Activated CD4-positive, CD25-positive, alpha-beta regulatory T cell treated with anti-CD3 and anti-CD28 coated beads, Interleukin-2, amount 50 U/mL, for 72 hours (primary cell): ENCODE measurements at places on chromosomes 7 and 10.

DNA sequence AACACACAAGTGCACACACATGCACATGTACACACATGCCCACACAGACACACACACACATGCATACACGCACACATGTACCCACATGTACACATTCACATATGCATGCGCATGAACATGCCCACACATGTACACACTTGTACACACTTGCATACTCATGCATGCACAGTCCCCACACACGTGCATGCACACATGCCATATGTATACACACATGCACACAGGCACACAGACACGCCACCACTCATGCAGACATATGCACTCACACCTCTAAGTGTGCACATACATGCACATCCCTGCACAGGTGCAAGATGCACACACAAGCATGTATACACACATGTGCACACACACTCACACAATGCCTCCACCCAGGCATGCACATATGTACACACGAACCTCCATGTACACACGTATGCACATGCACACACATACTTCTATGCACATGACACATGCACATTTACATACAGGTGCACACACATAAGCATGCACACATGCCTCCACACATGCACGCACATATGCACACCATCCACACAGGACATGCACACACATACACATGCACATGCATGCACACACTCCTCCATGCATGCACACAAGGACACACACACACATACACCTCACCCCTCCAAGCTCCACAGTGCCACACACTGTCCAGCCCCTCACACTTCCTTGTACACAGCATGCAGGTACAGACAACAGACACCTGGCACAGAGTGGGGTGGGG lies 45.8 kb downstream of the YKT6 start:
- DNase-seq, result no peak

DNA sequence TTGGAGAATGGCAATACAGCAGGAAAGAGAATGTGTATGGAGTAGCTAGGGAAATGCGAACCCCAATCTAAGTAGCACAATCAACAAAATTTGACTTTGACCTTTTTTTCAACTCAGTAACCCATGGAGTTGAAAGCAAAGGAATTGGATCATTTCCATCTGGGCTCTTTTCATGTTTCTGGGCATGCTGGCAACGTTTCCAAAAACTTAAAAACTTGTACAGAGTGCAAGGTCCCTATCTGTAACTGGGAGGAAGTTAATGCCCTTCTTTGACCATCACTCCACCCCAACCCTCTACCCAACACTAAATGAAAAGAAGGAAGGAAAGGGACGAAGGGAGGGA lies 1.3 kb upstream of the HIBADH start:
- DNase-seq, result no peak

DNA sequence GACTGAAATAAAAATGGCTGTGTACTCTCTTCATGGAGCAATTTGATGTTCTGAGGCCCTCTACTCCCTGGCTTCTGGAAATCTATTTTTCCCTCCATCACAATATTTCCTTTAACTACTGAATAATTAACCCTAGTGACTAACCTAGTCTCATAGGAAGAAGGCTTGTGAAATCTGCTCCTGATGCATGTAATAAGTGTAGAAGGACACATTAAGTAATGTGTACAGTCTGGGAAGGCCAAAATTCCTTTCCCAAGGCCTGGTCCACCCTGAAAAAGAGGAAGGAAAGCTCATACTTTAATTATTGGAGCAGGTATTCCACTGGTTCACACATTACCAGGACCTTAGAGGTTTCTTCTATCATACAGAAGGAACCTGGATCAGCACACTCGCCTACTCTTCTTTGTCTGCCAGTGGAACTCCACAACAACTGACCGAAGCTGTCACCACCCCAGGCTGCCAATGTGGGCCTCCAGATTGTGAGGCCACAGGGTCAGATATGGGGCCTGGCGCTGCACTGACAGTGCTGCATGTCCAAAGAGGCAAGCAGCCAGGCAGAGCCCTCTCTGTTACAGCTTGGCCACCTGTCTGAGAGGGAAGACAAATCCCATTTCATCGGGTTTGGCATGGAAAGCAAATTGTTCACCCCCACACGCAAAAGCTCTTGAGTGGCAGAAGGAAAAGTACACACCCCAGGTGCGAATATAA lies 54.4 kb upstream of the FAM133B start:
- DNase-seq, result no peak

GRCh38 chr10:124032971-124033886 lies 60.2 kb downstream of the CHST15 start:
- DNase-seq, result no peak

DNA sequence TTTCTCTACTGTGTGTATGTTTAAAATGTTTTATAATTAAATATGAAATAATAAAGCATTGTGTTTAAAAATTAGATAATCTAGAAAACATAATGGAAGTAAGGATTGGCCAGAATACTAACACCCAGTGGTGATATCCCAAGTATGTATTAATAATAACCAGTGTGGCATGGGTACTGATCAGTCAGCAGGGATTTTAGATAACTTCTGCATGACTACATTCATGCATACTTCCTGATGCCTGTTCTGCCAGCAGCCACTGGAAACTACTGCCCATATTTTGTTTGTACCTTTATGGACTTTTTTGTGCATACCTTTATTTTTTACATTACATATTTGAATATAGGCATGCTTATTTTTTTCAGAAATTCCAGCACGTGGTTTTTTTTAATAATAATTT lies 156.6 kb upstream of the TMEM196 start:
- DNase-seq, result no peak

- no peak for DNase-seq
Observed at GRCh38 chr7:157253850-157254249, 83.0 kb upstream of the DNAJB6 start.

GRCh38 chr10:75291805-75292204 lies 56.0 kb upstream of the COMTD1 start:
- no peak for DNase-seq

DNA sequence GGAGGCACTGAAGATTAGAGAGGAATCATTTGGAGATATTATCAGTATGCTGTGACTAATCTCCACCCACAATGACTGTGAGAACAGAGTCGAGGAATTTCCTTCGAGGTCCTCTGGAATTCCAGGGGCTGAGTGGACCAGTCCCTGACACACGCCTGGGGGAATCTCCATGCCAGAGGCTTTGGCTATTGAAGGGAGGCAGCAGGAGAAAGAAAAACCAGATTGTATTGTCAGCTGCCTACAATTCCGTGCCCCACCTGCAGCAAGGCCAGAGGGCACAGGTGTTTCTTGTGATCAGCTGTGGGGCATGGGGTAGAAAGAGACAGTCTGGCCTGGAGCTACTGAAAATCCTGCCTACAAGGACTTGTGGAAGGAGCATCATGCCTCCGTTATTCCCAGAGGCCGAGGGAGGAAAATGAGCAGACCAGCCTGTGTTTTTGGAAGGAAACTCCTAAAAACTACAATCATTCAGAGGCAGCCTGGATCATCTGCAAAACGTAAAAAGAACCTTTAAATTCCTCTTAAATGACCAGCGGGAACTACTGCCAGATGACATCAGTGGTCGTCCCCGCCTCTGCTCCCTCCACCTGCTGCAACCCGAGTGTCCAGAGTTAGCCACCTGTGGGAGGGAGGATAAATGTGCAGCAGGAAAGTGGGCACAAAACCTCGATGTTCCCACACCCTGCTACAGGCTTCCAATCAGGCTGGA lies 25.4 kb upstream of the ANK3 start:
- DNase-seq, result no peak

DNA sequence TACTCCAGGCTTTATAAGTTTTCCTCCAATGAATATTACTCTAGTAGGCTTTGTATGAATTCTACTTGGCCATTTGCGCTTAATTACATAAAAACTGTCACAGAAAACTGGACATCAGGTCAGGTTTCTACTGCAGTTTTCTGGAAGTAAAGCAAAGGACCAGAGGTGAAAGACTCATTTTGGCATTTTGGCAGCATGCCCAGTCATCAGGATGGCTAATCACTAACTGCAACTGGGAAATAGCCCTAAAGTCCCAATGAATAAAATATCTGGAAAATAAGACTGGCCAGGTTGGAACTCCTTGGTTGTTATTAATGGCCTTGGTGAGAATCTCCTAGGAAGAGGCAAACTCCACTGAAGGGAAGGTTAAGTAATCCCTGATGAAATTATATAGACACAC lies 75.5 kb downstream of the COPG2 start:
- DNase-seq, result no peak

DNA sequence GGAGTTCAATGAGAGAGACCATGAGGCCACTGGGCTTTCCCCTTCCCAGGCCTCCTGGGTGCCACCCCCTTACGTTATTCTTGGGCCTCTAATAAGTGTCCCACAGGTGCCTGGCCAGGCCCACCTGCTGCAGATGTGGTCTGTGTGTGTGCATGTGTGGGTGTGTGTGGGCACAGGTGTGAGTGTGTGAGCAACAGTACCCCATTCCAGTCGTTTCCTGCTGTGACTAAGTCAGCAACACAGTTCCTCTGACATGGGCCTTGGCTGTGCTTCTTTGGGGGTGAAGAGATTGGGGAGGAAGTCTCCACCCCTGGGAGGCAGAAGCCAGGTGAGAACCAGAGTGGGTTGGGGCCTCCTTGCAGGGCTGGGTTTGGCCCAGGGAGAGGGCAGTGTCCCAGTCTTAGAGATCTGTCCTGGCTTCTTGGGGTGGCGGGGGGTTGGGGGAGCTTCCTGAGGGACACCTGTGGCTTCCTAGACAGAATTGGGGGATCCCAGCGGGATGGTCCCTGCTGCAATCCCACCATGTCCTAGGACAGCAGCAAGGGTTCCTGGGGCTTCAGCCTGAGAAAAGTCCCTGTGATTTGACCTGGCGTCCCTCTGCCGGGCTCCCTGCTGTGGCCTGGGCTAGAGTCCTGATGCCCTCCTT lies 4.1 kb upstream of the PILRB start:
- DNase-seq, result no peak

- DNase-seq, result no peak
Observed at GRCh38 chr10:110759523-110759922, 112.2 kb upstream of the PDCD4 start.

DNA sequence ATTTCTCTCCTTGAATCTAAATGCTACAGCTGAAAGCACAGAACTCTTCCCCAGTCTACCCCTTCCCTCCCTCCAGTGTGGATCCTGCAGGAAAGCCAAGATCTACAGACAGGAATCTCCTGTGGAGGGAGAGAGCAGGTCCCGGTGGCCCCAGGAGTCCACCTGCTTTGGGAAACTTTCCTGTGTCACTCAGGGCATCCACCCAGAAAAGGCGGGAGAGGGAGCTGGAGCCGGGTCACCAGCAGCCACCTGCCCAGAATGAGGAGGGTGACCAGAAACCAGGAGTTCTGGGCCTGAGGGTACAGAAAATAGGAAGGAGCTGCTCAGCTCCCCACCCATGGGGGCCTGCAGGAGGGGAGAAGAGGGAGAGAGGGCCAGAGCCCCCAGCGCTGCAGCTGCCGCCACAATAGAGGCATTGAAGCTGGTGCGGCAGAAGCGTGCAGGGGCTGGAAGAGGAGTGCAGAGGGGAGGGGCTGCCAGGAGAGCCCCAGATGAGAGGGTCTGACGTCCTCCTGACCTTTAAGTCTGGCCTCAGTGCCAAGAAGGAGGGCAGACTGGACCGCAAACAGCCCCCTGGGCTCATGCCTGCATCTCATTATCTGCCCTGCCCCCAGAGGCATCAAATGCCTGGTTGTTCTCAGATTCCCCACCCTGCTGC lies 56.3 kb upstream of the TMEM72 start:
- DNase-seq, result no peak

GRCh38 chr7:82049891-82050533 lies 280.2 kb upstream of the HGF start:
- DNase-seq, result no peak

DNA sequence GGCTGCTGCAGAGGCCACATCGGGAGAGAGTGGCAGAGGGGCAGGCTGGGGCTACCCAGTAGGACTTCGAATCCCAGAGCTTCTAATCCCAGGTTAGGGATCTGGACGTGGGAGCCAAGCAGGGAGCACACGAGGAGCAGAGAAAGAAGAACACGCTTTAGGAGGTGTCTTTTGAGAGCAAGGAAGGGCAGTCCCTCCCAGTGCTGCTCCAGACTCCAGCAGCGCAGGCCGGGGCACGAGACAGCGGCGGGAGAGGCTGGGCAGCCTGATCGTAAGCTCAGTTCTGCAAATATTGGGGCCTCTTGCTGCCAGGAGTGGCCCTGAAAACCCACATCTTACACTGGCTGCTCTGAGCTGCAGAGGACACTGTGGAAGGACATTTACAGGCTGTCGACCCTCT lies 75.9 kb downstream of the HIPK2 start:
- no peak for DNase-seq

DNA sequence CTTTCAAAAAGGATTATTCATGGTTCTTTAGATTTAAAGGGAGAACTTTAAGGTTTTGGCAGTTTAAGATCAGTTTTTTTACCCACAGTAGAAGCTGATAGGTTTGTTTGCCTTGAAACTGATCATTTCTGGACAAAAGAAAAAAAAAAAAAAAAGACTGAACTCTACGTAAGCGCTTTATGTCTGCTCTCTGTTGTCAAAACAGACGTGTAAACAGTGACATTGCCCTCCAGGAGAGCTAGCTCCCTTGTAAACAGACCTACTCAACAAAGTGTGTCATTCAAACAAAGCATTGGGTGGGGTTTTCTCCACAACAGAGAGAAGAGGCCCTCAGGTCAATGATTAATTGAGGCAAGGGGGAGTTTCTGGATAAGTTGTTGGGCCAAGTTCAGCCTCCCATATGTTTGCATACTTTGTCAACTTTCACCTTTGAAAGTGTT lies 568.1 kb upstream of the LRRN3 start:
- DNase-seq, result no peak

DNA sequence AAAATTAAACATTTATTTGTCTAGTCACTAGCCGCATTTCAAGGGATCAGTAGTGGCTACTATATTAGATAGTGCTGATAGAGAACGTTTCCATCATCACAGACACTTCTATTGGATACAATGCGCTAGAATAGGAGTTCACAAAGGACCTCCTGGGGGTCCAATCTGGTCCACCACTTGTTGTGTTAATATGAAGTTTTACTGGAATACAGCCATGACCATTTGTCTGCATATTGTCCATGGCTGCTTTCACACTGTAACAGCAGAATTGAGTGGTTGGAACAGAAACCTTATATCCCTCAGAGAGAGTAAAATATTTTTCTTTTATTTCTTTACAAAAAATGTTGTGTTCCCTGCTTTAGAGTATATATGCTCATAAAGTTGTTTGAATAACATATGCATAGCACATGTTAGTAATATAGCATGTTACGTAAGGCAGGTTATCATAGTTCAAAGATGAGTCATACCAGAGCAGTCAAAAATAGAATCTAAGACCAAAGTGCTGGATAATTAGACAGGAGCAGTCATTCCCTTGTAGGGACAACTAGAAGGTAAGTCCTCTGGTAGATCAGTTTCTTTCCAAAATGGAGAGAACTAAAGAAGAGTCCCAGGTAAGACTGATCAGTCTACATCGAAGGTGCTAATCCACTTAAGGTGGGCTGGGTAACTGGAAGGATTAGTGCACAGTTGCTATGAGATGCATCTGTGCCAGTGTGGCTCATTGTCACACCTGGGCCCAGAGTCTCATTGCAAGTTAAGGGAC lies 14.9 kb downstream of the BZW2 start:
- DNase-seq, result no peak

DNA sequence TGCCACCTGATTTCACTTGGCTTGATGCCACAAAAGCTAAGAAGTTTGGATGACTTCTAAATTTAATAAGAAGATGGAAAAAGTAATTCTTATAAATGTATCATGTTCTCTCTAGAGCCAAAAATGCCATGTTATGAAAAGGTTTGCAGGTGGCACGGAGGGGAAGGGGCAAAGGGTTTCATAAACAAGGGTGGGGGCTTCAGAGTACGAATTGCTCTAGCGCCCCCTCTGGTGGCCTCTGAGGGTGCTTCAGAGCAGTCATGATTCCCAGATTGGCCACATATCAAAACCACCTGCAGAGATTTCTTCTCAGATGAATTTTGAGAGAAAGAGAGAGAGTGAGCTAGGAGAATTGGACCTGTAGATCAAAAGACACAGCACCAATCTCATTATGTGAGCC lies 208.6 kb upstream of the YAE1 start:
- DNase-seq, result no peak
